Fibroblast of the aortic adventitia (primary cell): ENCODE measurements at places on chromosomes 11 and 22. TPM values are rescaled to one million over a fixed set of nuclear protein-coding genes. Genes with fewer than 3 reads are reported as not detected.

FAM111B gene
- 0.41 and 42.9 TPM in 2 replicates for total RNA-seq

P4HA3 gene
- total RNA-seq, result 1.9 and 4.4 TPM in 2 replicates

JHY gene
- 5.2 and 9.3 TPM in 2 replicates for total RNA-seq

TTC12 gene
- 9.8 and 12.7 TPM in 2 replicates for total RNA-seq

ENTHD1 gene
- total RNA-seq, result not detected in 2 replicates

IGHMBP2 gene
- 10.8 and 11.0 TPM in 2 replicates for total RNA-seq

CPSF7 gene
- total RNA-seq, result 26.6 and 33.8 TPM in 2 replicates

CFAP300 gene
- total RNA-seq, result 4.1 and 12.7 TPM in 2 replicates

MUC6 gene
- total RNA-seq, result under 0.01 TPM in 1 of 2 replicates, not detected in the other

OR5T3 gene
- total RNA-seq, result not detected in 2 replicates

- no peak for DNase-seq
Observed at GRCh38 chr11:114953039-114953438, 274.7 kb downstream of the NXPE2 start.

DNA sequence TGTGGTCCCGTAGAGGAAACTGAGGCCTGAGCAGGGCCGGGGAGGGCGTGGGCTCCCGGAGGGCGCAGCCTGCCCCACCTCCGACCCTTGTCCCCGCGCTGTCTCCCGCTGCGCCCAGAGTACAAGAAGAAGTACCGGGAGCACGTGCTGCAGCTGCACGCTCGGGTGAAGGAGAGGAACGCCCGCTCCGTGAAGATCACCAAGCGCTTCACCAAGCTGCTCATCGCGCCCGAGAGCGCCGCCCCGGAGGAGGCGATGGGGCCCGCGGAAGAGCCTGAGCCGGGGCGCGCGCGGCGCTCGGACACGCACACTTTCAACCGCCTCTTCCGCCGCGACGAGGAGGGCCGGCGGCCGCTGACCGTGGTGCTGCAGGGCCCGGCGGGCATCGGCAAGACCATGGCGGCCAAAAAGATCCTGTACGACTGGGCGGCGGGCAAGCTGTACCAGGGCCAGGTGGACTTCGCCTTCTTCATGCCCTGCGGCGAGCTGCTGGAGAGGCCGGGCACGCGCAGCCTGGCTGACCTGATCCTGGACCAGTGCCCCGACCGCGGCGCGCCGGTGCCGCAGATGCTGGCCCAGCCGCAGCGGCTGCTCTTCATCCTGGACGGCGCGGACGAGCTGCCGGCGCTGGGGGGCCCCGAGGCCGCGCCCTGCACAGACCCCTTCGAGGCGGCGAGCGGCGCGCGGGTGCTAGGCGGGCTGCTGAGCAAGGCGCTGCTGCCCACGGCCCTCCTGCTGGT is 1.9 kb downstream of the NLRP6 start:
- no peak for DNase-seq

- DNase-seq, result peak; percentile 91
Observed at GRCh38 chr11:110759972-110760381, 47.7 kb upstream of the ARHGAP20 start.

DNA sequence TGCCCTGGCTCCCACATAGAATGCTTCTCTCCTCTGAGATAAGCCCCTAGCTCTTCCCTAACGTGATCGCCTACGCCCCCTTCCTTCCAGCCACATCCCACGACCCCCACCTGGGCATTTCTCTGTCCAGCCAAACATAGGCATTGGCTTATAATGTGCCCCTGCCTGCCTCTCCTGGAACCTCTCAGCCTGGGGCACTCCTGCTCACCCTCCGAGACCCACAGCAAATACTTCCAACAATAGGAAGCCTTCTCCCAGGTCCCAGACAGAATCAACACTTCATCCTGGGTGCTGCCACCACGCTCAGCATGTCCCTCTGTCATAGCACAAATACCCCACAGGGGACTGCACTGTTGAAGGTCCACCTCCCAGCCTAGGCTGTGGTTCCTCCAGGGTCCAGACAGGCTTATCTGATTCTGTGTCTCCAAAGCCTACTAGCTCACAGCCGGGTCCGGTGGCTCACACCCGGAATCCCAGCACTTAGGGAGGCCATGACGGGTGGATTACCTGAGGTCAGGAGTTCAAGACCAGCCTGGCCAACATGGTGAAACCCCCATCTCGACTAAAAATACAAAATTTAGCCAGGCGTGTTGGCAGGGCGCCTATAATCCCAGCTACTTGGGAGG is 24.2 kb upstream of the TMPRSS4 start:
- DNase-seq, result no peak

GRCh38 chr11:2108675-2109491 is 30.3 kb downstream of the IGF2 start:
- no peak for DNase-seq

DNA sequence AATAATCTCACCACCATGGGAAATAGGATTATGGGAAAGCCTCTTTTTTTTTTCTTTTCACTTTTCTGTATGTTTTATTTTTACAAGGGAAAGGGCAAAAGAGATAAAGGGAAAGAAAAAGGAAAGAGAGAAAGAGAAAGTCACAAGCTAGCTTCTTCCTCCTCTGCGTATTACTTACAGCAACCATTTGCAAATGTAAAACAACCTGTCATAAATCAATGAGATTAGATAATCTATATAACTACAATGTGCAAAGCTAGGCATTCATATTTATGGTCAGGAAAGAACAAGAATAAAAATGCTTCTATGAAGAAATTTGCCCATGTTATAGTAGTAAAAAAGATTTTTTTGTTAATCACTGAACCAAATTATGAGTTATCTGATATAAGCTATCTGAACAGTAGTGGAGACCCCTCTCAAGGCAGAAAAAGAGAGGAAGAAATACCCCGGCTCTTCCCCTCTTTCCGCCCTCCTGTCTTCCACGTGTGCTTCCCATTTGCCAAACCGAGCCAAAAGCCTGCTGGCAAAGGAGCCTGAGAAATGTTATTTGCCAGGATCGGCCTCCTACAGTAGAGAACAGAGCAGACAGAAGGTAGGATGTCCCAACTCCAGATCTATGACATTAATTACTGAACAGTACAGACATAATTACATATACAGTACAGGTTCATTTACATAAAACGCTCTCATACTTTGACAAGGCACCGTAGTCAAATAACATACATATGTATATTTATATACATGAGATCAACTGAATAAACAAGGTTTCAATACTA is 50.2 kb downstream of the ARHGAP32 start:
- peak; percentile 46 for DNase-seq

- no peak for DNase-seq
Observed at GRCh38 chr11:112229159-112229558, 2.9 kb downstream of the PTS start.

DNA sequence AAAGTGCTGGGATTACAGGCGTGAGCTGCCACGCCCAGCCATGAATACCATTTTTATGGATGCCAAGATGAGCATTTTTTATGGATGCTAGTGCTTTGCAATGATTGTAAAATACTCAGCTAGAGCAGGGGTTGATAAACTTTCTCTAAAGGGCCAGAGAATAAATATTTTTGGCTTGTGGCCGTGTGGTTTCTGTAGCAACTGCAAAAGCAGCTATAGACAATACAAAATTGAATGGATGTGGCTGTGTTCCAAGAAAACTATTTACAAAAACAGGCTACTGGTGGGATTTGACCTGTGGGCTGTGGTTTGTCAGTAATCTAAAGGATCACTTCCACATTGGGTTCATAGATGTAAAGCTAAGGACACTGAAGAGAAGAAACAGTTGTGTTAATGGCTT is 56.0 kb downstream of the COMMD9 start:
- DNase-seq, result peak; percentile 45

- peak; percentile 85 for DNase-seq
Observed at GRCh38 chr22:37626144-37626543, 13.3 kb upstream of the SH3BP1 start.

DNA sequence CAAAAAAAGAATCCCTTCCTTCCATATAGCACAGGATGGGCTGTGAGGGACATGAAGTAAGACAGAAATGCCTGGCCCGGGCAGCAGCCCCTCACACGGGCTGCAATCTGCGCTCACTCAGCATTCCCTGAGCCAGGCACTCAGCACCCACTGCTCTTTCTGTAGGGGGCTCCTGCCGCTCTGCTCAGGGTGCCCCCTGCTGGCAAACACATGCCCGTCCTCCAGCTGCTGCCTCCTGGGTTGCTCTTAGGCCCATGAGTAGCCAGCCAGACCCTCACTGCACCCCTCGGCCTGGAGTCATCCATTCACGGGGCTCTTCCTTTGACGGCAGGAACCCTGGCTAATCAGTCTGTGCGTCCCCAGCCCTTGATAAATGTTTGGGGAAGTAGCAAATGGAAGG is 6.9 kb downstream of the MCAT start:
- peak; percentile 25 for DNase-seq

DNA sequence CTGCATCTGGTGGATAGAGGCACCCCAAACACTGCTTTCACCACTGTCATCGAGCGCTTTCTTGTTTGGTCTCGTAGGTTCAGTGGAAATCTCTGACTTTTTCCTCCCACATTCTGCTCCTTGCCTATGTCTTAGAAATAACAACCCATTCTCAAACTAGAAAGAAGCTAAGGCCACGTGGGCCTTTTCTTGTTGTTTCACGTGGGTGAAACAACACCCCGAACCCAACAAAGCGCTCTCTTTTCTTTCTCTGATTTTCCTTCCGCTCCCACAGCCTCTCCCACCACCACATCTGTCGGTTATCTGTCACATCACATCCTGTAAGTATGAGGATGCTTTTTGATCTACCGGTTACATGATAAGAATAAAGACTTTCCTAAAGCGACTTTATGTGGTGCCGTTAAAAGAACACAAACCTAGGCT is 77.1 kb downstream of the LINC01488 start:
- no peak for DNase-seq

DNA sequence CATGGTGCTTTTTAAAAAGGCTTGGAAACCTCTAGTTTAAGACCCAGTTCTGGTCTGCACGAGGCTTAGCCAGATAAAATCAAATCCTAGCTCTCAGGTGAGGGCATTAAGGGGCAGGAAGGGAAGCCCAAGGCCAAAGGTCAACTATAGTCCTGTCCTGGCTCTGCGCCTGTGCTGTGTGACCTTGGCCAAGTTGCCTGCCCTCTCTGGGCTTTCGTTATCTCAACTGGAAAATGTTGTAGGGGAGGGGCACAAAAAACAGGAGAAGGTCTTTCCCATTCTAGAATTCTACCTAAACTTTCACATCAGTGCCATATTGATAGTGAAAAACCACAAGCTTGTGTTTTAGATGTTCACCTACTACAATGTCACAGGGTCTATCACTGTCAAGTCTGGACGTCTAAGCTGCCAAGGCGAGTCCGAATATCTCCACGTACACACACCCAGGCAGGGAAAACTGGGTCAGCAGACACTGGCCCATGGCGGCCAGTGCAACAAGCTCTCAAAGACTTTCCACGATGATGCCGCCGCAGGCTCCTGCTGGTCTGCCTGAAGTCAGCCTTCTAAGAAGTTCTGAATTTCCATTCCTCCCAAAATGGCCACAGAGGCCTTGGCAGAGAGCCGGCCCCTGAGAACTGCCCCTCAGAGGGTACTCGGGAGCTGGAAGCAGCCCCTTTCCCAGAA is 18.0 kb downstream of the MN1 start:
- no peak for DNase-seq

GRCh38 chr11:74347381-74347780 is 35.9 kb upstream of the P4HA3 start:
- no peak for DNase-seq

DNA sequence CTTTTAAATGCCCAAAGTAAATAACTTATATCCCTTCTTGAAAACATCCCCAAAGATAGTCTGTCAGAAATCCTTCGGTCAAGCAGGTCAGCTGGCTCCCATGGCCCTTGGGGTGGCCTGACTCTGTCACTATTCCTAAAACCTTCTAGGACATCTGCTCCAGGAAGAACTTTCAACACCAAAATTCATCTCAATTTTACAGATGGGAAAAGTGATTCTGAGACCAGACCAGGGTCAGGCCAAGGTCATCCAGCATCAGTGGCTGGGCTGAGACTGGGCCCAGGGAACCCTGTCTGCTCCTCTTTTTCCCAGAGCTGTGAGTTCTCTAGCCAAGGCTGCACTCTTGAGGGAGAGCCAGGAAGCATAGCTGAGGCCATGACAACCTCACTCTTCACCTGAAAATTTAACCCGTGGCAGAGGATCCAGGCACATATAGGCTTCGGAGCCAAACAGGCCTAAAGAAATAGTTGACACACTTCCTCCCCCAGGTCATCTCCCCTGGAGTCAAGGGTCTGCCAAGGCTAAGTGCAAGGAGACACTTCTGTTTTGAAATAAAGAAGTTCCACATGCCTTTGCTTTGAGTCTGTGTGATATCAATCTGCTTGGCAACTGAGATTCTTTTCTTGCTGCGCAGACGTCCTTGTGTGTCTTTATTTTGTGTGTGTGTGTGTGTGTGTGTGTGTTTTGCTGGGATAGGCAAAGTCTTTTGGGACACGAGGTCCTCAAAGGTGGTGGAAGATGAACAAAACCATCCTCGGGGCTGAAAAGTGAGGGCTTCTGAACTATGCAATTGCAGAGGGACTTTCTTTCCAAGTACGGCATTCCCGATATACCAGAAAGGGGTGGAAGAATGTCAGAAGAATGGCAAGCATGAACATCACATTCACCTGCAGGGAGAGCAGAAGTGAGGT is 16.8 kb upstream of the PRG2 start:
- DNase-seq, result no peak

GRCh38 chr11:106262852-106263251 is 185.4 kb downstream of the AASDHPPT start:
- peak; percentile 29 for DNase-seq

- peak; percentile 89 for DNase-seq
Observed at GRCh38 chr11:111417766-111418435, 38.8 kb upstream of the POU2AF1 start.

DNA sequence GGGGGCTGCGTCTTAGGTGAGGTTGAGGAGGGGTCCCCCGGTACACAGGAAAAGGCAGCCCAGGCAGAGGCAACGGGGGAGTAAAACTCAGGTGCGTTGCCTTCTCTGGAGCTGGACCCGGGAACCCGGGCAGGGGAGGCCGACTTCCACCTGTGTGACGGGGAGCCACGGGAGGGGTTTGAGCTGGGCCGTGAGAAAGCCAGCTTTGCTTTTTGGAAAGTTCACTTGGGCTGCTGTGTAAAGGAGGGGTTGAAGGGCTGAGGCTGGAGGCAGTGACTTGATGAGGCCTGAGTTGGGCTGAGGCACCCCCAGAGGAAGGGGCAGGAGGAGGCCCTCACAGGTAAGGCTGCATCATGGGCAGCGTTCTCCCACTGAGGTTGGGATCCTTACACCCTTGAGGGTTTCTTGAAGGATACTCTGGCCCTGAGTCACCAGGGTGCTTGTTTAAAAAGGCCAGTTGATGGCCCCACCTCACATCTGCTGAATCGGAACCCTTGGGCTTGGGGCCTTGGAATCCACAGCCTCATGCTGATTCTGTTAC is 47.2 kb downstream of the CHRDL2 start:
- peak; percentile 40 for DNase-seq

- no peak for DNase-seq
Observed at GRCh38 chr11:94245121-94245520, 59.3 kb upstream of the IZUMO1R start.

- peak; percentile 71 for DNase-seq
Observed at GRCh38 chr11:61860054-61860903, 31.1 kb downstream of the FADS3 start.

- no peak for DNase-seq
Observed at GRCh38 chr11:27373856-27374602, 11.0 kb upstream of the CCDC34 start.
